ENCODE measurements at places on chromosomes 7 and 10. TPM values are rescaled to one million over a fixed set of nuclear protein-coding genes. Genes with fewer than 3 reads are reported as not detected.

The ZDHHC4 gene
- 43.9 TPM for total RNA-seq

The CNNM1 gene
- total RNA-seq, result 1.7 TPM

The HTR7 gene
- 1.1 TPM for total RNA-seq

The ATP6V0A4 gene
- total RNA-seq, result under 0.01 TPM

The SYT15B gene
- total RNA-seq, result under 0.01 TPM

The GBX1 gene
- not detected for total RNA-seq

The OR9A2 gene
- total RNA-seq, result not detected

The PVRIG gene
- total RNA-seq, result not detected

The STEAP2 gene
- 19.0 TPM for total RNA-seq

The MNX1 gene
- total RNA-seq, result not detected

The AGAP9 gene
- 2.6 TPM for total RNA-seq

The PRLHR gene
- not detected for total RNA-seq

All from uterine smooth muscle cell (primary cell).